ENCODE measurements at places on chromosomes 2 and 18.
A peak's percentile ranks its signal among the peaks of the same experiment; 100 is the strongest.

DNA sequence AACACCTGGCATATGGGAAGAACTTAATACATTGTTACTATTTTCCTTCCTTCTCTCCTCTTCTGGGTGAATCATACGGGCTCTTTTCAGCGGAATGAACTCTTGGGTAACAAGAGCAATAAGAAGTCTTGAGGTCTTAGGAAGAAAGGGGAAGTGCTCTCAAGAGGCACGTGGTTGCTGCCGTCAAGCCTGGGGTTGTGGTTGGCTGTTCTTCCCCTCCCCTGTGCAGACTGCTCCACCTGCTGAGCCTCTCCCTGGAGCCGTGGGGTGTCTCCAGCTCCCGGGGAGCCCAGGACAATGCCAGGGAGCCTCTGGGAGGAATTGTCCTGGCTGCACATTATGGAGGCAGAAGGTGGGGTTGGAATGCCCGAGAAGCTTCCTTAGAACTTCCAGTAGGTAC is 19.4 kb downstream of the TOGARAM2 start:
- DNase-seq = no peak

GRCh38 chr2:215038421-215038820 is 100.0 kb downstream of the ABCA12 start:
- no peak for DNase-seq

DNA sequence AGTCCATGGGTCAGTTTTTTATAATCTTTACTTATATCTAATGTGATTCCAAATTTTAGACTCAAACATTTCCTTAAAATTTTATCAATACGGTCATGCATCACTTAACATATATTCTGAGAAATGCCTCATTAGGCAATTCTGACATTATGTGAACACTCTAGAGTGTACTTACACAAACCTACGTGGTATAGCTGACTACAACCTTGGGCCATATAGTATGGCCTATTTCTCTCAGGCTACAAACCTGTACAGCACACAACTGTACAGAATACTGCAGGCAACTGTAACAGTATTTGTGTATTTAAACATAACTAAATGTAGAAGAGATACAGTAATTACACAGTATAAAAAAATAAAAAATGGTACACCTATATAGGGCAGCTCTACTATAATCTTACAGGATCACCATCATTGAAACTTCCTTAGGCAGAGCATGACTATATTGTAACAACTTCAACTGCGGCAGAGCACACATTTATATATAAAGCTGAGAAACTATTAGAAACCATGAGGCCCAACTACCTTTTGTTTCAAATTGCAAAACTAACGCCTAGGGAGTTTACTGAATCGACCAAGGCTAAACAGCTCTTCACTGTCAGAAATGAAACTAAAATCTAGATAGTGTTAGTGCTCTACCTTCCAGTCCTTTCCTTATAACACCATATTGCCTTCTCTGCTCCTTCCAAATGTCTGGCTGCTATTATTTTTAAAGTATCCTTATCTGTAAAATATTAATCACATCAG is 6.9 kb downstream of the YES1 start:
- peak; percentile 15 for DNase-seq

DNA sequence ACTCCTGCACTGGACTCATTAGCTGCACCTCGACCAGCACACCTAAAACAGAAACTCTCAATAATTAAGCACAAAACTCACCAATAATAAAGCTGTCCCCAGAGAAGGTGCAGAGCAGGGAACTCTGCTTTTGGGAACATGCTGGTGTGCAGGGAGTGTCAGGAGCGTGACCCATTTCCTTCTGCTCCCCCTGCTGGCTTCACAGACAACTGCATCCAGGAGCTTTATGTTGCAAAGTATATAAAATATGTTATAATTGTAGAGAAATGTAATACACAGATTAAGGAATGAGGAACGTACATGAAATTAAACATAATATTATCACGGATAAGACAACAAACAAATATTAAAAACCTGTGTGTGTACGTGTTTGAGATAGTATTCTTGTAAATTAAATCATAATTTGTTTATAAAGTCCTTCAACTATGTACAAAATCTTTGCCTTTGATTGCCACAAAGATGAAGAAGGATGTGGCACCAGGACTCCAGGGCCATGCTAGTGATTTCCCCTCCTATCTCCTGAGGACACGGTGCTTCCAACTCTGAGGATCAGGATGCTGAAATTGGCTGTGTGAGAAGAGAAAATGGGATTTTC is 68.6 kb upstream of the MAL start:
- DNase-seq = peak; percentile 39

GRCh38 chr2:30514848-30515435 is 67.9 kb downstream of the LCLAT1 start:
- no peak for DNase-seq

GRCh38 chr2:96921561-96922319 is 51.9 kb upstream of the SEMA4C start:
- DNase-seq = no peak

DNA sequence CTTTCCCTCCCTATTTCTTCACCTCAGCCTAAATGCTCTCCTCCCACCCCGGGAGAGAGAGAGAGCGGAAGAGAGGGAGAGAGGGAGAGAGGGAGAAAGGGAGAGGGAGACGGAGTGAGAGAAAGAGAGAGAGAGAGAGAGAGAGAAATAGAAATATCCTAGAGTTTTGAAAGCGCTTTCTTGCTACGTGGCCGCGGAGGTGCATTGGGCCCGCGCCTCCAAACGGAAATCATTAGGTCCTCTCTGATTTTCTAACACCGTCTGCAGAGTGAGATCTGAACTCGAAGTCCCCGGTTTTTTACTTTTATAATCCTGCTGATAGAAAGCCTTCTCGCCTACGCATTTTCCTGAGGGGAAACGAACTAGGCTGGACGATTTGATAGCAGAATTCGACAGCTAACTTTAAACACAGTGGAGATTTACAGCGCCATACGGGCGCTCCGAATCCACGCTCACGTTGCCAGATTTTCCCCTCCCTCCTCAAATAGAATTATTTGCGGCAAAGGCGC is 903 bp upstream of the EVX2 start:
- DNase-seq = no peak

GRCh38 chr2:64162516-64162915 is 18.3 kb upstream of the PELI1 start:
- no peak for DNase-seq

- DNase-seq = peak; percentile 13
Measured at GRCh38 chr2:195364015-195364965, 292.7 kb upstream of the SLC39A10 start.

DNA sequence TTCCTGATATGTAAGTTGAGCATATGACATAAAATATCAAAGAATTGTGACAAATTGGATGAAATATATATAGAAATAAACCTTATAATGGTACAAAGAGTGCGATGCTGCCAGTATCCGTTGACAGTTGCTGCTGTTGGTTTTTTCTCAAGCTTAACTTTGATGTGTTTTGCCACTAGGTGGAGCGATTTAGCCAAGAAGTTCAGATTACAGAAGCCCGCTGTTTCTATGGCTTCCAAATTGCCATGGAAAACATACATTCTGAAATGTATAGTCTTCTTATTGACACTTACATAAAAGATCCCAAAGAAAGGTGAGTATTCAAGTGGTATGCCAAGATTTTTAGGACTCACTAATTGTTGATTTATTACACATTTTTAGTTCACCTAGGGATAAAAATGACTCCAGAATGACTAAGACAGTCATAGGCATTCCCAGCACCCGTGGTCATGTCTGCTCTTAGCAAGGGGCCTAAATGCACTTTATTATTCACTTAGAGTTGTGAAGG is 2.1 kb downstream of the RRM2 start:
- peak; percentile 78 for DNase-seq

DNA sequence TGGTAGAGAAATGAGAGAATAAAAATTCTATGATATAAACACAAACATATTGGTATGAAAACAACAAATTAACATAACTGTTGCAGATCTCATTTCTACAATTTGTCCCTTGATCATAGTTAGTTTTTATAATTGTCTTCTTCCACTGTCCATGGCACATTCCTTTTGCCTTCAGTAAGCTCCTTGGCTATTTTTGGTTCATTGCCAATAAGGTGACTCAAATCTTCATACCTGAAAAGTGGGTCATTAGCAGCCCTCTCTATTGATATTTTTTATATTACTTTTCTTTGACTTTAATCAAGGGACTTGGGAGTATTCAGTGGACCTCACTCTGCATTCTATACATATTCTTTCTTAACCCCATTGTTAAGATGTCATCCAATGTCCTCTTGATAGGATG is 552.9 kb downstream of the TDRD15 start:
- DNase-seq = peak; percentile 8

DNA sequence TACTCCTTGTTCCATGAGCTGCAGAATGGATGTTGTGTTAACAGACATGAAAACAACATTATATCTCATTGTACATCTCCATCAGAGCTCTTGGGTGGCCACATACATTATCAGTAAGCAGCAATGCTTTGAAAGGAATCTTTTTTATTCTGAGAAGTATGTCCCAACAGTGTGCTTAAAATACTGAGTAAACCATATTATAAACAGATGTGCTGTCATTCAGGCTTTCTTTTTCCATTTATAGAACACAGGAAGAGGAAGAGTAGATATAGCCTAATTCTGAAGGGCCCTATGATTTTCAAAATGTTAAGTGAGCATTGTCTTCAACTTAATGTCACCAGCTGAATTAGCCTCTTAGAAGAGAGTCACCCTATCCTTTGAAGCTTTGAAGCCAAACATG is 44.3 kb upstream of the CABYR start:
- no peak for DNase-seq

GRCh38 chr18:61607867-61608266 is 274.6 kb downstream of the CDH20 start:
- DNase-seq = no peak

DNA sequence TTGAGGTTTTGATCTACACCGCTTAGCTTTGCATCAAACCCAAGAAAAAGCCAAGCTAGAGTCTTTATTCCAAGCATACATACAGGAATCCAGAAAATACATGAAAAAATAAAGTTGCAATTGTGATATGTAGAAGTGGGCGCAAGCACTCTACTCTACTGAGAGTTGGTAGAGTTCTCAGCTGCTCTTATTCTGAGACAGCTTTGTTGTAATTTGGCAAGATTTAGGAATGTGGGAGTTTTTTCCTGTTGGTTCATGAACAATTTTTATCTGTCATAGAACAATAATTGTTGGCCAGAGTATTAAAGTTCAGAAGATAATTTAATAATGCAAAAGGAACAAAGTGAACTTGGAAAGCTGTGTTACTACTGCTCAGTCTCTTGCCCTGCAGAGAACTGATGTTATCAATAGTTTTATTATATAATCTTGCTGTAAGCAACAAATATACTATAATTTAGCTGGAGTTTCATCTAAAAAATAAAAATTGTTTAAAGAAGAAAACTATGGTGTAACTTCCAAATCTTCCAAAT is 302.0 kb upstream of the RND3 start:
- no peak for DNase-seq

GRCh38 chr2:46058140-46058539 is 239.1 kb upstream of the EPAS1 start:
- no peak for DNase-seq

DNA sequence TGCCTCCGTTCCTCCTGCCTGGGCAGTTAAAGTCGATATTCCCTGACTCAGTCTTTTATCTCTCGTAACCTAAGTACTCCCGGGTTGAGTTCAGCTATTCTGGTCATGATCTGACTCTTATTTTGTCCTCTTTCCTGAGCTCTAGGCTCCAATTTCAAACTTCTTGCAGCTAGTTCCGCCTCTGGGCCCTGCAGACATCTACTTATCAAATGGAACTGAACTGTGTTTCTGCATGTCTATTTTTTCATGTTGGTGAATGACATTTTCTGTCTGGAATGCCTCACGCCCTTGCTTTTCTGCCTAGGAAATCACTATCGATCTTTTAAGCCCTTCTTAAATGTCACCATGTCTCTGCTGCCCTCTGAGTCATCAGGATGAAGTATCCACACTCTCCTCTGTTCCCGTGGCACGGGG is 101.5 kb downstream of the VAPA start:
- DNase-seq = no peak

GRCh38 chr2:17813742-17814473 is 2.4 kb upstream of the MSGN1 start:
- DNase-seq = no peak

GRCh38 chr2:36413218-36413617 is 57.6 kb downstream of the CRIM1 start:
- no peak for DNase-seq

- no peak for DNase-seq
Measured at GRCh38 chr2:103361712-103362111, 599.9 kb downstream of the TMEM182 start.

DNA sequence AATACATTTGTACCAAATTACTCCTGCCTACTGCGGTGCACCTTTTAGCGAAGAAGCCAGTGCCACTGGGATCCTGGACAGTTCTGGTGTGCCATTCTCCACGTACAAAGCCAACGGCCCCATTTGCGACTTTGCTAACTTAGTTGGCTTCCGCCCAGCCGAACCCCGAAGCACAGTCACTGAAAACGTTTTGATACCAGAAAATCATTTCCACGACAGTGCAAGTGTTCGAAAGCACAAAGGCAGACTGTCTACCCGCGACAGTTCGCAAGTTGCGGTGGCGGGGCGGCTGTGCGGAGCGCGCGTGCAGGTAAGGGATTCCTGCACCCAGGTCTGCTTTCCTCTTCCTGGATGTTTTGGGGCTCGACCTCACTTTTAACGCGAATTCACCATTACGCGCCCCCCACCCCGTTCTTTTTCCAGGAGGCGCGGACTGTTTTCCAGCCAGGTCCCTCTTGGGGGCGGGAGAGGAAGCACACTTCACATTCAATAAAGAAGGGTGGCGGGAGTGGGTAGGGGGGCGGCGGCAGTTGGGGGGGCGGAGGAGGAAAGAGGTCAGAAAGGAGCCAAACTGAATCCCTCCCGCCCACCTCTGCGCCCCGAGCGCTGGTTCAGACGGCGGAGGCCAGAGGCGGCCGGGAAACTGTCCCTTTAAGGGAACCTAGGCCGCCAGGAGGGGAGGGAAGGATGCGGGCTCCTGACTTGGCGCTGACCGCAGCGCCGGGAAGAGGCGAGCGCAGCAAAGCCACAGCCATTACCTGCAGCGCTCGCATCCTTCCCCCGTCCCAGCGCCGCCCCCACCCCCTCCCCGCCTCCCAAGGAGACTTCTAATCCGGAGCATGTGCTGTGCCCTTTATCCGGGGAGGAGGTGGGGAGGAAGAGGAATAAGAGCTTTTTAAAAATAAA is 107.4 kb upstream of the KCTD1 start:
- peak; percentile 61 for DNase-seq

DNA sequence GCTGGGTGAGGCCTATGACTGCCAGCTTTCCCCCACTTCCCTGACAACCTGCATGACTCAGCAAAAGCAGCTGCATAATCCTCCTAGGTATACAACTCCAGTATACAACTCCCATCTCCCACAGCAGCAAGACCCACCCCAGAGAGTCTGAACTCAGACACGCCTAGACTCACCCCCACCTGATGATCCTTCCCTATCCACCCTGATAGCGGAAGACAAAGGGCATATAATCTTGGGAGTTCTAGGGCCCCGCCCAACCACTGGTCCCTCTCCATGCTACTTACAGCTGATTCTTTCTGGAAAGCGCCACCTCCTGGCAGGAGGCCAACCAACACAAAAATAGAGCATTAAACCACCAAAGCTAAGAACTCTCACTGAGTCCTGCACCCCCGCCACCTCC is 296.5 kb downstream of the DCC start:
- no peak for DNase-seq

GRCh38 chr2:201452922-201453643 is 1.5 kb downstream of the STRADB start:
- no peak for DNase-seq

GRCh38 chr18:56257205-56257604 is 381.2 kb downstream of the TXNL1 start:
- DNase-seq = no peak

GRCh38 chr2:33404321-33404720 is 72.1 kb upstream of the RASGRP3 start:
- DNase-seq = no peak

Data from ACHN (cell line).